Activated T-helper 17 cell treated with anti-CD3 and anti-CD28 coated beads, Interleukin-2, amount 50 U/mL, for 72 hours (primary cell): ENCODE measurements at places on chromosomes 4 and X. TPM values are rescaled to one million over a fixed set of nuclear protein-coding genes. Genes with fewer than 3 reads are reported as not detected.

Gene BEND2
- not detected for total RNA-seq

DNA sequence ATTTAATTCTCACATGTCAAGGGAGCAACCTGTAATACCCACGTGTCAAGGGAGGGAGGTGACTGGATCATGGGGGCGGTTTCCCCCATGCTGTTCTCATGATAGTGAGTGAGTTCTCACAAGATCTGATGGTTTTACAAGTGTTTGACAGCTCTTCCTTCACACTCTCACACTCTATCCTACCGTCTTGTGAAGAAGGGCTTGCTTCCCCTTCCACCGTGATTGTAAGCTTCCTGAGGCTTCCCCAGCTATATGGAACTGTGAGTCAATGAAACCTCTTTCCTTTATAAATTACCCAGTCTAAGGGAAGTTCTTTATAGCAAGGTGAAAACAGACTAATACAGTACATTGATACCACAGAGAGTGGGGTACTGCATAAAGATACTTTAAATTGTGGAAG is 17.7 kb downstream of the USP27X start:
- ATAC-seq, result no peak

DNA sequence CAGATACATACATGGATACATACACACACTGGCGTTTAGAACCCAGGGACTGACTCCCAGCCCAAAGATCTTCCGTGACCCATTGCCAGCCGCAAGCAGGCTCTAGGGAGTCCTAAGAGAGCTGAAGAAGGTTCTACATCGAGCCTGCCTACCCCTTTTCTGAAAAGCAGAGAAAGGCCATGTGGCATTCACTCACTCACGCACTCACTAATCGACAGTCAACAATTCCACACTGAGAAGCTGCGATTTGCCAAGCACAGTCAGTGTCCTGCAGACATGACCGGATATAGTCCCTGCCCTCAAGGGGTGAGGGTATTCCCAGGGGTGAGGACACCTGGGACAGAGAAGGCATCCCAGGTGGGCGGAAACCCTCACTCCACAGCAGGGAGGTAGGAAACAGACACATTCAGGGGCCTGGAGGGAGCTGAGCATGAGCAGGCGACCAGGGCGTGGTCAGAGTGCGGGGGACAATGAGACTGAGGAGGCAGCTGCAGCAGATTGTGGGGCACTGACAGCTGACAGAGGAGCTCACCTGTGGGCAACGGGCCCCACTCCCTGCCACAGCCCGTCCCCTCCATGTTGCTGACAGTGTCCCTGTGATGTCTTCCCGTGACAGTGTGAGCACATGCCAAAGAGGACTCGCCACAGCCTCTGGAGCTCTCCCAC is 13.2 kb upstream of the MAN2B2 start:
- ATAC-seq, result no peak

- ATAC-seq, result peak; percentile 51
Observed at GRCh38 chrX:68146054-68146453, 287.2 kb downstream of the OPHN1 start.

GRCh38 chrX:96837808-96838207 is 45.9 kb upstream of the RPA4 start:
- ATAC-seq, result no peak

DNA sequence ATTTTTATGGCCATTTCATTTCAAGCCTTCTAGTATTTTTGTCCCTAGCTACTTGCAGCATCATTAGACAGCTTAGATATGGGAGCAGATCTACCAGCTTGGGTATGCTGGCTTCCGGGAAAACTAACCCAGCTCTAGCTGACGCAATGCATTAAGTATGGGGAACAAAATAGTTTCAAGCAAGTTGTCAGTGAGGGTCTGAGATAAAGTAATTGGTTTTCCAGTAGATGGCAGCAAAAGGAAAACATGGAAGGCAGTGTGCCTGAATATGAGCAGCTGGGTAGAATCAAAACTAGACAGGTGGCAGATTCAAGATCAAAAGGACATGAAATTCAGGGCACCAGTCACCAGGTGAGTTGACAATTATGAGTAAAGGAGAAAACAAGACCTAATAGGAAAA is 340.9 kb upstream of the CTSO start:
- ATAC-seq, result no peak

Gene NBDY
- 46.0 TPM for total RNA-seq

DNA sequence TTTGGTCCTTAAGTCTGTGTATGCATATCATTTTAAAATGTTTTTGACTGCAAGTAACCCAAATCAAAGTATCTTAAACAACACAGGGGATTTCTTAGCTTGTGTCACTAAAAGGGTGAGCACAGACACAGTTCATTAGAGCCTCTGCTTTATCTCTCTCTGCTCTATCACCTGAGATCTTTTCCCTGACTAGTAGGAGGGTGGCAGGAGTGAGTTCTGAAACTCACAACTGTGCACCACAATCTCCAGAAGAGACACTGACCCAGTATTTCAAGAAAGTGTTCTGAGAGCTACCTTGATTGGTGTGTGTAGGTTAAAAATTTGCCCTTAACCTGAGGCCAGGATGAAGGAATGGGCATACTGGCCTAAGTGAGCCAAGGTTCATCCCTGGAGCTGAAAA is 24.8 kb downstream of the CCSER1 start:
- ATAC-seq, result no peak

DNA sequence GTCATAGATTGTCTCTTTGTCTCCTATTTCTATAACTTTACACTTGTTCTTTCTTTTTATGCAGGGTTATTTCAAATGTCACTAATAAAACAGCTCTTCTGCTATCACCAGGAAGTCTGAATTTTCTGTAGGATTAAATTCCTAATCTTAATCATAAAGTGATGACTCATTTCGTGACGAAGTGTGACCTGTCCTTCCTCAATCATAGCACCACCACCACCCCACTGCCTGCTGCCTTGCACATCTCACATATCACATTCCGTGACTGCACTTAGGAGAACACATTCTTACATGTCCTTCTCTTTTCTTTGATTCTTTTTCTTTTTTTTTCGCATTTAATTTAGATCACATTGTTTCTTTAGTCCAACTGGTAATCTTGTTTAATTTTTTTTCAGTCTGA is 57.7 kb upstream of the UGT2B7 start:
- ATAC-seq, result no peak

DNA sequence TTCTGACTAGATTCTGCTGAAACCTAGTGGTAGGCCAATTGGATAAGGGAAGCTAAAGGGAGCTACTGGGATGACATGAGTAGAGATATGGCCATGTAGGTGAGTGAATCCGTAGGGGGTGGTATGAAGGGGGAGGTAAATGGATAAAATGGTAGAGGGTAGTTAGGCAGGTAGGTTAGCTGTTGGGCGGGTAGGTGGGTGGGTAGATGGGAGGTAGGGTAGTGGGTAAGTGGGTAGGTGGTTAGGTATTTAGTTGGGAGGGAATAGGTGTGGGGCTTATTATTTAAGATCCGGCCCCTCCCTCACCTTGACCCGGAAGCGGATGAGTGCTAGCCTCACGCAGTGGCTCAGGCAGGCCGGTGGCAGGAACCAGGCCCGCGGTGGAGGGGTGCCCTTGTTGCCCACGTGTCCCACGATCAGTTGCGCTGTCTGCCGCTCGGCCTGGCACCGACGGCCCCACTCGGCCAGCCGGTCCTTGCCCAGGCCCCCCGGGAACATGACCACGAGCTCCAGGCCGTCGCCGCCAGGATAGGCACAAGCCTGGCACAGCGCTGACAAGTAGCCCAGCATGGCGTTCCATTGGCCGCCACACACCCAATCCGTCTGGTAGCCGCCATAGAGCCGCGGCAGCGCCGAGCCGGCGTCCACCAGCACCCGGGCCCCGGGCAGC is 725 bp downstream of the FAM120C start:
- peak; percentile 84 for ATAC-seq

GRCh38 chr4:122652379-122652778 is 31.5 kb upstream of the IL21 start:
- peak; percentile 50 for ATAC-seq

DNA sequence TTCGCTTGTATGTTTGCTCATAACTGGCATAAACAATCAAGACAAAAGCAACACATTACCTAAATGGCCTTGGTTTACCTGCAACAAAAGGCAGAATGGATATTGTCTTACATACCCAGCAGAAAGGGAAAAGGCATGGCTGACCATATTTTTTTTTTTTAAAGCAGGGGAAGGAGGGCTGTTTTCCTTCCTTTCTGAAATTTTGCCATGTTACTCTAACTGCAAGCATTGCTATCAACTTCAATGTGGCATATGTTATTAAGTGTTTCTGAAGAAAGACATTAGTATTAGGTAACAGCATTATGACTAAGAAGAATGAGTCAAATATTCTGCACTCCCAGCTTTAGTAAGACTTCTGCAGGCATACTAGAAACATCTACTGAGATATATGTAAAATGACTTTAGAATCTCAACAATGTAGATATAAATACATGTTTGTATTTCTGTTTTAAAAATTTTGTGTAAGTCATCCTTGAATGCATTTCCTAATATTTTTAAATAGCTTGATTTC is 512.6 kb upstream of the FAM241A start:
- ATAC-seq, result no peak

- ATAC-seq, result no peak
Observed at GRCh38 chr4:168183717-168184571, 91.6 kb downstream of the ANXA10 start.

Gene IL1RAPL1
- total RNA-seq, result not detected

GRCh38 chr4:67218883-67219282 is 326.4 kb downstream of the CENPC start:
- no peak for ATAC-seq

DNA sequence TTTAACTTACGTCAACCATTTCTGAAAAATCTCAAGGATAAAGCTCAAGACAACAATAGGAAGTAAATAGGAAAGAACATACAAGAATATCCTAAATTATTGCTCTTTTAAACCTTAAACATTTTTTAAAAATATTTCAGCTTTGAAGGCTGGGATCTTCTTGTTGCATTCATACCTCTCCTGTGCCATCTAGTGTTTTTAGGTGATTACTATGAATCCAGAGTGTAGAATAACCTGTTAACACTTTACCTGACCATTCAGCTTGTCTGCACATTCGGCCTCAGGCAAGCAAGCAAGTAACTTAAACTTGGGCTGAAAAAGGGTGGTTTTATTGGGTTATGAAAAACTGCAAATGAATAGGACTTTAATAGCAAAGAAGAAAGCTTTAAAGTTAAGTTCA is 507.8 kb upstream of the INTU start:
- no peak for ATAC-seq

GRCh38 chr4:70559924-70560323 is 32.1 kb upstream of the AMBN start:
- no peak for ATAC-seq

- ATAC-seq, result no peak
Observed at GRCh38 chr4:110498420-110498819, 22.5 kb downstream of the ENPEP start.

- no peak for ATAC-seq
Observed at GRCh38 chrX:112803060-112803459, 37.6 kb downstream of the AMOT start.

- no peak for ATAC-seq
Observed at GRCh38 chrX:21779095-21779494, 21.2 kb upstream of the SMPX start.

Gene TMLHE
- 16.7 TPM for total RNA-seq

Gene FATE1
- total RNA-seq, result not detected

DNA sequence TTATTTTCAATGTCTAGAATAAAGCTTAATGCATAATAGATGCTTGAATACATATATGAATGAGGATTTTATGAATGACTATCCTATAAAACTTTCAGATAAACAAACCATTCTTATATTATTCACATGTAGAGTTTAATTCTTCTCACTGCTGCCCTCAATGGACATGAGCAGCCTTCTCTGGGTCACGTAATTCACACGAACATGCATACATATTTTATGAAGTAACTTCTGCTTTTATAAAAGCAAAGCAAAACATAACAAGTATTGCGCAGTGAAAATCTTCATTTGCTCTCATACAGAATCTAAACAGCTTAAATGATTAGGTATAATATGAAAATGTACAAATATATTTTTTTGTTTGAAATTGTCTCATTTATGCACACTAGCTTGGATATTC is 116.7 kb downstream of the TMA16 start:
- no peak for ATAC-seq
